Activated CD4-positive, alpha-beta T cell treated with anti-CD3 and anti-CD28 coated beads, Interleukin-2, amount 10 ng/mL, durations not matched to agents 24 days and 14 days (primary cell): ENCODE measurements at places on chromosomes 2 and 18.

DNA sequence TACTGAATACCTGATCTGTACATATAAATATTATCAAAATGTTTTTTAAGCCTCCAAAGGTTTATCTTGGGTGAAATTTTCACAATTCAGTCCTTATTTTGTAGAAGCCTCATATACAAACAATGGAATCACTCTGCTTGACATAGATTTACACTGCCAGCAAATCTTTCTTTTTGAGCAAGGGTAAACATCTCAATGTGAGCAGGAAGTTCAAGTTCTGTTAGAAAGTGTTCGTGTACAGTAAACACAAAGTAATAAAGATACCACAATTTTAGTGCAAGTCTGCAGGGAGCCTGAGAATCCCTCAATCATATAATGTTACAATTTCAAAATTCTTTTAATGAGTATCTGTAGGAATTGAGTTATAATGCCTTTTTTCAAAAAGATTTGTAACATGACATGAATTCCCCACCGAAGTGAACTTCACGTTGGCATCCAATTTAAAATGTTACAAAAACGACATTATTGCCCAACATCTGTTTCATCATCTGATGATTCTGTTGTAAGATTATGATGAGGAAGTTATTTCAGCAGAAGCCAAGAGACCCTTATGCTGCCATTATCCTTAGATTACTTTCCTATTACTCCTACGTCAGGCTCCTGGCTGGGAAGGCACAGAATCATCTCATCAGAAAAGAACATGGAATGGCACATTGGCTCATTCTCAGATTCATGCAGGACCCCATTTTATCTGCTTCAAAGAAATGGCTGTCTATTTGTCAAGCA, 283.9 kb upstream of the ACVR2A start:
- DNase-seq = no peak

DNA sequence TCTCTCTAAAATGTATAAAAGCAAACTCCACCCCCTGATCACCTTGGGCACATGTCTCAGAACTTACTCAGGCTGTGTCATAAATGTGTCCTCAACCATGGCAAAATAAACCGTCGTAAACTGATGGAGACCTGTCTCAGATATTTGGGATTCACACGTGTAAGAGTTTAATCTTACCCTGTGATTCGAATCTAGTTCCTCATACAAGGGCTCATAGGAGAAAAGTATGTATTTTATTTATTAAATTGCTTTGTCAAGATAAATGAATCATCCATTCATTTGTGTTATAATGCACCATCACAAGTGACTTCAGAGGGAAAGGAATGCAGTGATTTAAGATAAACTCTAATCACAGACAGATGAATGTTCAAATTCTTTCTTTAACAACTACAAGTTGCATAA, 712.5 kb upstream of the LRATD1 start:
- DNase-seq = no peak

DNA sequence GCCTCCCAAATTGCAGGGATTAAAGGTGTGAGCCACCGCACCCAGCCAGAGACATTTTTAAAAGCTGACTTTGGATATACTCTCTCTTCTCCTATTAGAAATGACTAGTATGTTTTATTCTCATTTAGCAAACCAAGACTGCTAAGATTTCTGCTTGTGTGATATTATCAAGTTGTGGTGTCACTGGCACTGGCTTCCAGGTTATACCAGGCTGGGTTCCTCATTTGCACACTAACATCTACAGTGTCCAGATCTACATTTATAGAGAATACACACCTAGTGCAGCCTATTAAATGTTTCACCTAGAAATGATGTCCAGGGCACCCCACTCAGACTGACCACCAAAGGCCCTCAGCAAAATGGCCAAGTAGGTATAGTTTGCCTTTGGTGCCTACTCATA, 265.3 kb upstream of the STON1 start:
- no peak for DNase-seq

DNA sequence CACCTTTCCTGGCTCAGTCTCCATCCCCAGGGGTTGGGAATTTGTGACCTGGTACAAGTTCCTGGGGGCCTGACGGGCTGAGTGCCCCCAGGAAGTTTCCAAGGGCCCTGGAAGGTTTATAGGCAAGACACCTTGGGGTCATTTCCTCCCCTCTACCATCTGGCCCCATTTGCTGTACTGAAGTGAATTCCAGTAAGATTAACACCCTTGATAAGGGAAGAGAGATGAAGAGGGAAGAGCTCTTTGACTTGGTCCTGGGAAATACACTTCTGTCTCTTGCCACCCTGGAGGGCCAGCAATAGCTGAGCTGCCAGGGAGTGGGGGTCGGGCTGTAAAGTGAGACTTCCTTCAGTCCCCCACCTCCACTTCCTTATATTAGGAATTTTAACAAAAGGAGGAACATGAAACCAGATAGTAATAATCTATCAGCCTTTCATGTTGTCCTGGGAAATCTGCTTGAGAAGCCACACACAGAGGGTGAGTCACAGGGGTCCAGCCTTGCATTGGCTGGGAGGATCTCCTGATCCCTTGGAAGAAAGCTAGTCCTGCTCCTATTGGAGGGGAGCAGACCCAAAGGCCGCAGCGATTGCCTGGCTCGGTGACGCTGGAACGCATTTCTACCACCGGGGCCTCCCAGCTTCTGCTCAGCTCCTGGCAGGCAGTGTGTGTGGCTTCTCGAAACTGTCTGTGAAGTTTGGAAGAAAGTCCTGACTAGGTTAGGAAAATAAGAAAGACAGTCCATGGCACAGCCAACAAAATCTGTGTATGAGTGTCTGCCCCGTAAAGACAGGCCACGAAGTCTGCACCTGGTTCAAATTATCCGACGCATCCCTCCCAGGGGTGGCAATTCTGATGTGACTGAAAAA, 87.3 kb downstream of the ACAA2 start:
- no peak for DNase-seq

GRCh38 chr2:231563378-231563961, 29.2 kb upstream of the TEX44 start:
- DNase-seq = peak; percentile 80

GRCh38 chr2:64063924-64064331, 44.7 kb upstream of the VPS54 start:
- no peak for DNase-seq

DNA sequence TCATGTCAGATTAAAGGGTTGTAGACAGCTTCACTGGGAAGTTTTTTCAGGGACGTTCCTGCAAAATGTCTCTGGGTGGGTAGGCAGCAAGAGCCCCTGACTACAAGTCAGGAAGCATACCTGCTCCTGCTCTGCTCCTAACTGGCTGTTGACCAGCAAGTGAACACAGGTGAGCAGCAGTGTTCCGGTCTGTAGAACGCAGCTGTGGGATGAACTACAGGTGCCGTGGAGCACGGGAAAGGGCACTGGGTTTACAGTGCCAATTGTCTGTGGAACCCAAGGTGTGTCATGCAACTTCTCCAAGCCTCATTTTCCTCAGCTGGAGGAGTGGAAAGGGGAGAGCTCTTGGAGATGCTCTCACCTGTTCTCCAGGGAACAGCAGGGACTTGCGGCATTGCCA, 6.6 kb downstream of the ASB18 start:
- DNase-seq = no peak

DNA sequence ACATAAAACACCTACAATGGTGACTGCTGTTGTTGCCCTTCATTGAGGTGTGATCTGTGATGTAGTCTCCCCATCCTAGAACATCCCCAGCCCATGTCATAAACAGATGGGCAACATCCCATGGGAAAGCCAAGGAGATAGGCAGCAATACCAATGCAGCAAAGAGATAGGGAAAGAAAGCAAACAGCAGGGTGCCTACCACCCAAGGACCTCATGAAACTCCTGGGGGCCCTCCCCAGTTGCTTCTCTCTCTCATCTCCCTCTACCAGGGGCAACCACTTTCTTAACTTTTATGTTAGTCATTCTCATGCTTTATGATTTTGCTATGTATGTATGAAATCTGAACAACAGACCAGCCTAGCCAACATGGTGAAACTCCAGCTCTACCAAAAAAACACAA, 8.1 kb upstream of the ITPRIPL1 start:
- DNase-seq = no peak

DNA sequence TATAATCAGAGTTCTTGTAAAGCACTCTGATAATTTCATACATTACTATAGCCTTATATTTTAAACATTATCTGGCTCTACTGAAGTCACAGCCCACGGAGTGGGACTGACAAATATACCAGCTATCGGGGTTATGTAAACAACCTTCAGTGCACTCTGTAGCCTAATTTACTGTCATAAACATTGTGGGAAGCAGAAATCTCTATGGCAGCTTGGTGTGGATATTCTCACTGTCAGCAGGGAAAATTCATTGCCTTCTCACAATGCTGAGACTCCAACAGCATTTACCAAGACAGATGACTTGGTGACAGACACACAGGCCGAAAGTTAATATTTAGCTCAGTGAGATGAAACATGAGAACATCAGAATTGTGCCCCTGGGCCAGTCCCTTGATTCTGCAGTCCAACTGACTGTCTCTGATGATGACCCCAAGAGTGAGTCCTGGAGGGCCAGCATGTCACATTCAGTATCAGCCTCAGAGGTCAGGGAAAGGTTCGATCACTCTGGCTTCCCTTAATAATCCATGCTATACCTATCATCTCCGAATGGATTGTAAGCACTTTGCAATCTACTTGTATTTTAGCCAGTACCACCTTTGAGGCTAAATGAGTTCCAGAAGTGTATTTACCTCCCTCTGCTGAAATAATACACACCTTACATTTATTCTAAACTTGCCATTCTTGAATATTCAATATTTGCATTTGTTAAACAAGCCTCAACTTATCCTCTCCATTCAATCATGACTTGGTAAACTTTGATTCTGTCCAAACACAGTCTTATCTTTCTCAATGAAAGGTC, 146.2 kb upstream of the OSR1 start:
- DNase-seq = no peak

DNA sequence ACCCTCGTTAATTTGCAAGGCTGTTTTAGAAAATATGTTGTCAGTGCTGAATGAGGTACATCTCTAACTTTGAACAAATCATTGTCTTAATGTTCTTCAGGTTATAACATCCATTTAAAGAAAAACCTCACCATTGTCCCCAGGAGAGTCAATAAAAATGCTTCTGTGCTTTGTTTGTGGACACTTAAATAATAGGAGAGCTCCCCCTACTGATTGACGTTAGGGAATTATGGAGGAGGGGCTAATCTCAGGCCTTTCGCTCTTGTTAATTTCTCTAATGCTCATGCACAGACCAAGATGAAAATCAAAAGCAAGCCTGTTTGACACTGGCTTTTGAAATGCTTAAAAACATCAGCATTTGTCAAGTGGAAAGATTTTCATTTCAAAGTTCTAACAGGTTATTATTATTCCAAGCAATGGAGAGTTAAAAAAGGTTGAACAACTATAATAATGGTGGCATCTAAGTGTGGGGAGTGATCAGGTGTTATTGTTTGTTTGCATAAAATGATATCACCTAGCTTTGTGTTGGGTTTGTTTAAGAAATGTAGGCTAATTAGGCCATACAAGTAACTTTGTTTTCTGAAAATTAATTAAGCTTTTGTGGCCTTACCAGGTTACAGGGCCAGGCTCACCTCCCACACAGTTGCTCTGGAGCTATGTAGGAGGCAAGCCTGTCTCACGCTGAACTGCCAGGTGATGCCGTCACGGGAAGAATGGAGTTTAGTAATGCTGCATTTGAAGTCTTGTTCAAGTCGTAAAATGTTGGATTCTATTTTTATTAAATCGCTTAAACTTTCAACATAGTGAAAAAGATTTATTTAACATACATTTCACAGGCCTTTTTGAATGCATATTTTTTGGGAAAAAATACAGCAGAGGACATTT, 51.7 kb upstream of the SMIM21 start:
- DNase-seq = peak; percentile 61

DNA sequence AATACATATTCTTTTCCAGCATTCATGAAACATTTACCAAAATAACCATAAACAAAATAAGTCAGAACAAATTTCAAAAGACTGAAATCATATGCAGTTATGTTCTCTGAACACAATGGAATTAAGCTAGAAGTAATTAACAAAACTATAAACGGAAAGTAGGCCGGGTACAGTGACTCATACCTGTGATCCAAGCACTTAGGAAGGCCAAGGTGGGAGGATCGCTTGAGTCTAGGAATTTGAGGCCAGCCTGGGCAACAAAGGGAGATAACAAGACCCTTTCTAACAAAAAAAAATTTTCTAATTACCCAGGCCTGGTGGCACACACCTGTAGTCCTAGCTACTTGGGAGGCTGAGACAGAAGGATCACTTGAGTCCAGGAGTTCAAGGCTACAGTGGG, 14.9 kb downstream of the ATAD2B start:
- DNase-seq = no peak

DNA sequence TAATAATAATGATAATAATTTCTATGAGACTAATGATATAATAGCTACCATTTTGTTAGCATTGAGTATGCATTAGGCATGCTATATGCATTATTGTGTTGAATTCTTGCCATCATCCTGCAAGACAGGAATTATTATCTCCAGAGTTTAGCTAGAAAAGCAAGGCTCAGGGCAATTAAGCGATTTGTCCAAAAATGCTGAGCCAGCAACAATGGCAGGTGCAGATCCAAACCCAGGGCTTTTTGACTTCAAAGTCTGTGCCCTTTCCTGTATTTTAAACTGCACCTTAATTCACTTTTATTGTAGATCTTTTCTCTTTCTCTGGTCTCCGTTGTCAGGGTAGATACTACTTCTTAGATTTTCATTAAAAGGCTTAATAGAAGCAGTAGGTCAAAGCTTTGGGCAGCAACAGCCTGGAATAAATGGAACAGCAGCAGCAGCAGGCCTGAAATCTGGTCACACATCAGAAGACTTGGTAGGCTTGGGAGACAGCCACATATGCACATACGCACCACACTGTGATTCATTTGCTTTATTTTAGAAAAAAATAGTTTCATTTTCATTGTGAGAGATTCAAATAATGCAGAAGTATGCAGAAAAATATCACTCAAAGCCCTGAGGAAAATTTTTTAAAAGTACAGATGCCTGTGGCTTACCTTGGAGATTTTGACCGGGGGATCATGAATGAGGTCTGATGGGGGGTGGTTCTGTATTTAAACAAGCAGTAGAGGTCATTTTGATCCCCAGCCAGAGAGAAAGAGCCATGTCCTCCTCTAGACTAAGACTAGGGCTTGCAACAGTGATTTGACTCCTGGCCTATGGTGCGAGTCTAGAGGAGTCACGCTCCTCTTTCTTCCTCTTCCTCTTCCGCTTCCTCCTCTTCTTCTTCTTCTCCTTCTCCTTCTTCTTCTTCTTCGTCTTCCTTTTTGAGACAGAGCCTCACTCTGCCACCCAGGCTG, 455.7 kb downstream of the TSN start:
- DNase-seq = no peak
